T-helper 1 cell treated with Interleukin-12 subunit alpha and Interleukin-12 subunit beta and Interleukin-4 antibody, amounts not matched to agents 30 ng/mL and 1 ng/mL, for 36 hours (primary cell): ENCODE measurements at places on chromosomes 2 and 18. TPM values are rescaled to one million over a fixed set of nuclear protein-coding genes. Genes with fewer than 3 reads are reported as not detected.

The CNGA3 gene
- not detected in 2 replicates for total RNA-seq

The ARPC2 gene
- 687 and 710 TPM in 2 replicates for total RNA-seq

The CROCC2 gene
- not detected in 2 replicates for total RNA-seq

The POTEC gene
- total RNA-seq = not detected in 2 replicates

The GPAT2 gene
- total RNA-seq = 9.8 and 10.2 TPM in 2 replicates

The RNF125 gene
- 40.3 and 41.4 TPM in 2 replicates for total RNA-seq

The IL37 gene
- total RNA-seq = 0.39 and 0.46 TPM in 2 replicates

The SEH1L gene
- total RNA-seq = 56.6 and 59.6 TPM in 2 replicates

The CPS1 gene
- total RNA-seq = 0.34 and 0.61 TPM in 2 replicates

The SLC8A1 gene
- 0.49 and 0.73 TPM in 2 replicates for total RNA-seq

The KCNE4 gene
- total RNA-seq = not detected in 2 replicates

The SNED1 gene
- 21.0 and 22.3 TPM in 2 replicates for total RNA-seq

The SERPINB11 gene
- not detected in 2 replicates for total RNA-seq

The CHRND gene
- total RNA-seq = not detected in 2 replicates

The KLHL30 gene
- not detected in 2 replicates for total RNA-seq

The ITGB6 gene
- not detected in 2 replicates for total RNA-seq

The GPR17 gene
- not detected in 2 replicates for total RNA-seq
